NCI-H1436 (cell line): ENCODE measurements at places on chromosomes 4 and X.

DNA sequence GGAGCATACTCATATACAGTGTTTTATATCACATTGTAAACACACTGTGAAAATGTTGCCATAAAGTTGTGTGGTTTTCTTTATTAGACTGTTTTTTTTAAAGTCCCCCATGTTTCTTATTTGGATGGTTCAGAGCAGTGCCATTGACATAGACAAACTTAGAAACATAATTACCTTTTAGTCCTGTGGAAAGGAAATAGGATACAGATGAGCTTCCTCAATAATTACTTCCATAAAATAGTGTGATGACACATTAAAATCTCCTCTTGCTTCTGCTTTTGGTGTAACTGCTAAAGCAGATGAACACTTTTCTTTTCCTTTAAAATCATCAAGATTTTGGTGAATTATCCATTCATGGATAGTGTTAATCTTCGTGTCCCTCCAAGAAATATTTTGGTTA, 52.9 kb upstream of the LIMCH1 start:
- DNase-seq: no peak

GRCh38 chr4:186942758-186943377, 219.2 kb upstream of the FAT1 start:
- no peak for DNase-seq

DNA sequence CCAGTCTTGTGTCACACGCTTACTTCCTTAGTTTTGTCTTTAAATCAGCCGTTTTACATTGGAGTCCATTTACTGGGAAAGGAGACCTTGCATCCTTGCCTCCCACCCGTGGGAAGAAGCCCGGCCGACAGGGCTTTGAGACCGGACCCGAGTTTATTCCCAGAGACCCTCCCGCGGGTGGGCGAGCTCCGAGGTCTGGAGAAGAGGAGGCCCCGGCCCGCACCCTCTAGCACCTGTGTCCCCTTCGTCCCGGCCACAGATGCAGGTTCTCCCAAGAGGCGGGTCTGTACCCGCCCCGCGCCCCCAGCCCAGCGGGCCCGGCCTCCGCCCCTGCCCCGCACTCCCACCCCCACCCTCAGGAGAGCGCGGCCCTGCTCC, 3.8 kb upstream of the SLC26A1 start:
- DNase-seq: no peak

DNA sequence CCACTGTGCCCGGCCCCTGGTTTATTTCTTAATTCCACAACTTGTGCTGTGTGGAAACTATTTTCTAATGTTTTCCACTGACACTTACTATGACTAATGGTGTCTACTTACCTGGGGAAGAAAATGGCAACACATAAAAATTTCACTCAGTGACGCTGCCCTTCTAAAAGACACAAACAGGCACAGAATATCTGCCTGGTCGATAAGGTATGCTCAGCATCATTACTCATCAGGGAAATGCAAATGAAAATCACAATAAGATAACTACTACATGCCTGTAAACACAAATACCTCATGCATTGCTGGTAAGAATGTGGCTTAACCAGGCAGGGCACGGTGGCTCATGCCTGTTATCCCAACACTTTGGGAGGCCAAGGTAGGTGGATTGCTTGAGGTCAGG, 61.6 kb downstream of the UBE2K start:
- no peak for DNase-seq

GRCh38 chr4:79923281-79923680, 149.7 kb downstream of the ANTXR2 start:
- no peak for DNase-seq

- no peak for DNase-seq
Measured at GRCh38 chrX:39296472-39296871, 495.2 kb downstream of the MID1IP1 start.

- DNase-seq: no peak
Measured at GRCh38 chr4:10504570-10505179, 47.4 kb upstream of the ZNF518B start.

DNA sequence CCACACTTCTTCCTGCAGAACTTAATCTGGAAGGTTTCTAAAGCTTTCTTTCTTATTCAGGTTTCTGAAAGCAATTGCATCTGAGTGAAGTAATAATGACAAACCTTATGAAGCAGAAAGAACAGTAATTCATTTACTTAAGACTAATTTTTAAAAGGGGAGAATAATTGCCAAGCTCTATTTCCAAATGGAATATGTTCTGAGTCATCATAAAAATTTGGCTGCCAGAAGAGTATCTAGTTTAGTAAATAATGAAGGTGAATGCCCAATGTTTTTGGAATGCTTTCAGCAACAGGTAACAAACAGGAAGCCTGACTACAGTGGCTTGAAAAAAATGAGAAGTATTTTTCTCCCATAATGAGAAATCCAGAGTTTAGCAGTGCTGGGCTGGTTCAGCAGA, 227.3 kb upstream of the TET2 start:
- no peak for DNase-seq

DNA sequence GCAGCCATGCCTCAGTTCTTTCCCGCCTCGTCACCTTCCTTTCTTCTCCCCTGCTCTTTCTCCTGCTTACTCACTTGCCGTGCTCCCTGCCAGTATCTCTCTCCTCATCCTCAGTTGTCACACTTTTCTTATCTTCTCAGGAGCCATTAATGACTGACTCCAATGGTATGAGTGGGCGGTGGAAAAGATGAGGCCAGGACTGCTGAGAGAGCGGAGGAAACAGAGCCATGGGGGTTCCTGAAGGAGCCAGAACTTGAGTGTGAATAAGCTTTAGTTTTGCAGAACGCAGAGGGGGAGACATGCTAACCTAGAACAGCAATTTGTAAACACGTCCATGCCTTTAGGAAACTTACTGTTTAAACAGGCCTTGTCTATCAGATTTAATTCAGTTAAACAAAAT, 126.5 kb downstream of the CHIC2 start:
- no peak for DNase-seq

DNA sequence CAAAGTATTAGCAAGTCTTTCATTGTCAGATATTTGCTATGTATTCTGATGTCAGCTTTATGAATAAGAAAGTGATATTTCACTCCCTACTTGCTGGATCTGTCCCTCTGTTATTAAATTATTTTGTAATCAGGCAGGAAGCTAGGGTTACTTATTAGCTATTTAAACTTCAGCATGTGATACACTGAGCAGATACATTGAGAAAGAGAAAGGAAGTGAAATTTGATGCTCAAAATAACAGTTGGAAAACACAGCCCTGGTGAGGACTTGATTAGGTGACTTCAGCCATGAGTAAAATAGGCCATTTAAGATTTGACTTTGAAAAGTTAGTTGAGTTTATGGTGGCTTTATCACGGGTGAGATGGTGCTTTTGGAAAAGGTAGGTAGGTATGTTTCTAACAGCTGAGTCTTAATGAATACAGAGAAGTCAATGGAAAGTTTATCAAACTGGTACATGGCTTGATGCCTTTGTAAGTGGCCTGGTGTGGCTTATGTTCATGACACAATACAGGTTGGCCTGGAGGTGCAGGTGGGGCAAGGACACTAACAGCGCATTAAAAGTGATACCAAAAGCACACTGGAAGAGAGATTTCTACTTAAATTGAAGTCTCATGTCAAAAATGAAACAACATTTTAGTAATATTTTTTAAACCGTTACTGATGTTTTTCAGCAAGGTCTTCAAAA, 321.2 kb upstream of the SPOCK3 start:
- DNase-seq: no peak

DNA sequence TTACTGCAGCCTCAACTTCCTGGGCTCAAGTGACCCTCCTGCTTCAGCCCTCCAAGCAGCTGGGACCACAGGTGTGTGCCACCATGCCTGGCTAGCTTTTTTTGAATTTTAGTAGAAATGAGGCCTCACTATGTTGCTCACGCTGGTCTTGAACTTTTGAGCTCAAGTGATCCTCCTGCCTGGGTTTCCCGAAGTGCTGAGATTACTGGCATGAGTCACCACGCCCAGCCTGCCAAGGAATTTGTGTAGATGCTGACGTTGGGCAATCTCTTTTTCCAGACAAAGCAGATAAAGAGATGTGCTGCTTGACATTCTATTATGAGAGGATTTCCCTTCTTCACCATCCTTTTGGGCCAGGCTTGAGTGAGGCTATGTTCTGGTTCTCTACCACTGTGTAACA, 254.5 kb upstream of the RPS6KA3 start:
- DNase-seq: no peak

- DNase-seq: no peak
Measured at GRCh38 chrX:140190441-140191108, 225.3 kb upstream of the CXorf66 start.

DNA sequence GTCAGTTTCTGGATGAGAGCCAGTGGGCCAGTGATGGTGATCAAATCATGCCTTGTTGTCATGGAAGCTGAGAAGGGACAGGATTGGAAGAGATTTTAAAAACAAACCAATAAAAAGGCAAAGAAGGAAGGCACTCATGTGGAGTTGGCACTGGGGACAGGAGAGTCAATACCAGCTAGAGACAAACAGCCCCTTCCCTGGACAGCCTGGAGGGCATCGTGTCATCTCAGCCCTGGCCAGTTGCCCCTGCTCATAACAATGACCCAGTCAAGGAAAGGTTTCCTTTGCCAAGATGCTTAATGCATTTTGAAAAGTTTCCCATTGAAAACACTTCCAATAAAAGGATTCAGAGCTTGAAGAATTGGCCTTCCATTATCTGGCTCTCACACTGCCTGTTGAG, 55.5 kb downstream of the SCML1 start:
- DNase-seq: no peak

- no peak for DNase-seq
Measured at GRCh38 chr4:176653401-176654220, 139.1 kb downstream of the VEGFC start.

DNA sequence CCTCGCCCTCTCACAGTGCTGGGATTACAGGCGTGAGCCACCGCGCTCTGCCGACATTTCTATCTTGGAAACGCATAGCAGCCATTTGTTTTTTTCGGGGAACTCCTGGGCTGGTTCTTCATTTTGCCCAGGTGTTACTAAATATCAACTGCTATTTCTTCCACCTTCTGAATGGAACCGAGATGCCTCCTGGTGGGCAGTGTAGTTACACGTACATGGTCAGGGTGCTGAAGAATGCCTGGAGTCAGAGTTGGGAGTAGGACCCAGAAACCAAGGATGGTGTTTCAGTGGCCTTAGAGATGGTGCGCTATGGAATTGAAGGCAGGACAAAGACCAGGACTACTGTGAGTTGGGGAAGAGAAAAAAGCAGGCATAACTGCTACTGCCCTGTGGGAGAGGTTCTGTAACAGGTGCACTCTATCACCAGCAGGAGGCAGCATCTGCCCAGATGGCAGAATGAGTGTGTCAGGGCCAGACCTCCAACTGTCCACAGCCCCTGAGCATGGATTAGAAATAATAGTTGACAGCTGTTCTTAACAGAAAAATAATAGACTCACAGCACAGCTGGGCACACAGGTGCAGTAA, 81.7 kb downstream of the ZC4H2 start:
- DNase-seq: no peak

DNA sequence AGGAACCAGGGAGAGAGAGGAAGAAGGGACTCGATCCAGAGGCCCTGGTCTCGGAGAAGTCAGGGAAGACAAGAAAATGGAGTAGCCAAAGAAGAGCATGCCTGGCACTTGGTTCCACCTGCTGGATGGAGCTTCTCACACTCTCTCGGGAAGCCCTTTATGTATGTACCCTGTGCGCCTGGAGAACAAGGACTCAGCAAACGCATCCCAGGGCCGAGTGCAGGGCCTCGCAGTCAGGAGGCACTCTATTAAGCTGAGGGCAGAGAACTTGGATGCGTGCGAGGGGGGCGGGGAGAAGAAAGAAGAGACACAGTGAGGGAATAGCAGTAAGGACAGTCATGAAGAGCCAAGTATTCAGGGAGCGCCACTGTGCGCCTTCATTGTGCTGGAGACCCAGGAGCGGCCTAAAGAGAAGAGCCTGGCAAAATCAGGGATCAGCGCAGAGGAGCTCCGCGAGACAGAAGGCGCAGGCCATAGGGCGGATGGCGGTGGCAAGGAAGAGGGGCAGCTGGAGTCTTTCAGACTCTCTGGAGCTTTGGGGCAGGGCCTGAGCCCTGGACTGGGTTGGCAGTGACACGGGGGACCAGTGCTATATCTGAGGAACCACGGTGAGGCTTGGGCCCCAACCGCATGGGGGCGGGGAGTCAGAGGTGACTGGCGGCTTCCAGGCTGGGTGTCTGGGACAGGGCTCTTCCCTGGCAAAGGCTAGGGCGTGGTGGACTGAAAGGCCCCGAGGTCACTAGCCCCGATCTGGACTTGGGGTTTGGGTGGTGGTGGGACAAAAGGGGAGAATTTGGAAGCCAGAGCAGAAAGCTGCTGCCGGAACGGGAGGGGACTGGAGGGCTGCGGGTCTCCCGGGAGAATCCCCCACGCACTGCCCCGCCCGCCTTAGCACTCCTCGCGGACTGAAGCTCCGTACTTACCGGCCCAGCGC, 1.9 kb upstream of the SEPTIN6 start:
- DNase-seq: no peak

GRCh38 chrX:153779891-153780677, 757 bp upstream of the SRPK3 start:
- DNase-seq: peak; percentile 12

GRCh38 chrX:16594490-16594889, 55.5 kb upstream of the S100G start:
- DNase-seq: no peak

DNA sequence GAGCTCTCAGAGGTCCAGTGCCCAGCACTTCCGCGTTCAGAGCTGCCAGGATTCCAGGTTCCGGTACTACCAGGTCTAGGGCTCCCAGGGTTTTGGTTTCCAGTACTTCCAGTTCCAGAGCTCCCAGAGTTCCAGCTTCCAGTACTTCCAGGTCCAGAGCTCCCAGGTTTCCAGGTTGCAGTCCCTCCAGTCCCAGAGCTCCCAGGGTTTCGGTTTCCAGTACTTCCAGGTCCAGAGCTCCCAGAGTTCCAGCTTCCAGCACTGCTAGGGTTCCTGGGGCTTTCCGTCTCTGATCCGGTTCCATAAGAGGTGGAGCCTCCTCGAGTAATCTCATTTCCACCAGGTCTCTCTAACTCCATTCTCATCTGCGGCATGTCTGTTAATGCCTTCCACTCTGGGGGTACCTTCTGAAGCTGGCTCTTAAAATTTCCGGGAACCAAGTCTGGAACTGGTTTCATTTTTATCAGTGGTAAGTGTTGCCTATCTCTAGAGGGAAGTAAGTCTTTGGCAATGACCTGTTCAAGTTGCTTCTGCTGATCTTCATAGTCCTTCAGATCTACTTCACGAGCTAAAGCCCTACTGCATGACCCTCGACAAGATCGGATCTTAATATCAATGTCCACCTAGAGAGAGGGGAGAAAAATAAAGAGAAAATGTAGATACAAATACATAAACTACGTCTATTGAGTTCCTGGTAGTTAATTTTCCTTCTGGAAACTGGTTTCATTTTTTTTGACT, 4.1 kb downstream of the FGA start:
- DNase-seq: no peak

DNA sequence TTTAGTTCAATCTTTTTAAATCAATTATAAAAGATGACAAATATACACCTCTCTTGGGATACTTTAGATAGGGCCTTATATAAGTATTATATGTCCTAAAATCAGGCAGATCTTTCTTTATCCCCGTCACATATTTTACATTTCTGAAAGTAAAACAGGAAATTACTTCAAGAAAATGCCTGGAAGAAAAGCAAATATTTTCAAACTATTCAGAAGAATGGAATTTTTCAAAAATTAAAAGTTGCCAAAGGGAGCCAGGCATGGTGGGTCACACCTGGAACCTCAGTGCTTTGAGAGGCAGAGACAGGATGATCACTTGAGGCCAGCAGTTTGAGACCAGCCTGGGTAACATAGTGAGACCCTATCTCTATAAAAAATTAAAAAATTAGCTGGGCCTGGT, 34.4 kb downstream of the MGARP start:
- DNase-seq: no peak
